ENCODE measurements at places on chromosomes 5 and 9.

GRCh38 chr9:138003485-138004190 is 126.1 kb downstream of the CACNA1B start:
- no peak for DNase-seq

- DNase-seq: no peak
Measured at GRCh38 chr9:134314039-134314949, 12.0 kb upstream of the RXRA start.

DNA sequence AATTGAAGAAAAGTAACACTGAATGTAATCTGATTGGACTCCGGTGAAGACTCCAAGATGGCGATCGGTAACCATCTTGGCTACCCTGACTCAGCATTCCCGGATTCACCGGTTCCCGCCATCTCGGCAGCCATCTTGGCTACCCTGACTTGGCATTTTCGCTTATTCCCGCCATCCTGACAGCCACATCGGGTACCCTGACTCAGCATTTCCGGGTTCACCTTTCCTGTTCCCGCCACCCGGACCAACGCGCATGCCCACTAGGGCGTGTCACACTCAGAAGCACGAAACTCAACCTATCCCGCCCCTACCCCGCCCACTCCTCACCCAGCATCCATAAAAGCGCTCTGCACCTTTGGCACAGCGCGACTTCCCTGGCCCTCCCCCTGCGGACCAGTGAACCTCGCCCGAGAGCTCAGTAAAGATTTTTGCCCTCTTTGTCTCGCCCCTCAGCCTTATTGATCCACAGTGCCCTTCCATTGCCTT is 17.2 kb downstream of the SPTLC1 start:
- DNase-seq: no peak

GRCh38 chr5:67019065-67019845 is 177.3 kb downstream of the CD180 start:
- DNase-seq: no peak

Measured in NCI-H187 treated with DMSO at 0.1 percent for 48 hours (cell line).